Activated T-cell treated with anti-CD3 and anti-CD28 coated beads, Interleukin-2, amount 50 U/mL, for 24 hours (primary cell): ENCODE measurements at places on chromosomes 3 and 15.

- DNase-seq = no peak
These were observed 75.8 kb downstream of the STXBP5L start for GRCh38 chr3:120983841-120984240.

DNA sequence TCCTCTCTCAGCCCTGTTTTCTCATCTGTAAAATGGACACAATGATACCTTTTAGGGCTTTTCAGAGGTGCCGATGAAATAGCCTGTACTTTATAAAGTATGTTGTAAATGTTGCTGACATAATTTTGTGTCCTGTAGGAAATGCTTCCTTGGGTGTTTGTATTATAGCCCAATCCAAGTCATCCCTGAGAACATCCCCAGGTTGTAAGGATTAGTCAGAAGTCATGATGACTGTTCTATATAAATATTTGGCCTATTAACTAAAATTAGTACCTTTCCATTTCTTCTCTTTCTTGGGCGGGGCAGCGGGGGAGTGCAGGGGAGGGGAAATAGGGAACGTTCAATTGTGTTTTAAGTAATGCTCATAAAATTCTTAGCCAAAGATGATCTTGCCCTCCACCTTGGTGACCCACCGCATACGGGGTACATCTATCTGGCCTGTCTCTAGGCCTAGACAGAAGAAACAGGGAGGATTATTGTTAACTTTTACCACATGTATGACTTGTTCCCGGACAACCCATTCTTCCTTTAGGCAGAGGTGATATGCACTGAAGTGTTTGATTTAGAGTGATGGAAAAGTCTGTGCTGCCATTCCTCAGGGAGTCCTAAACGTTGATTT is 120.7 kb downstream of the VGLL4 start:
- no peak for DNase-seq

DNA sequence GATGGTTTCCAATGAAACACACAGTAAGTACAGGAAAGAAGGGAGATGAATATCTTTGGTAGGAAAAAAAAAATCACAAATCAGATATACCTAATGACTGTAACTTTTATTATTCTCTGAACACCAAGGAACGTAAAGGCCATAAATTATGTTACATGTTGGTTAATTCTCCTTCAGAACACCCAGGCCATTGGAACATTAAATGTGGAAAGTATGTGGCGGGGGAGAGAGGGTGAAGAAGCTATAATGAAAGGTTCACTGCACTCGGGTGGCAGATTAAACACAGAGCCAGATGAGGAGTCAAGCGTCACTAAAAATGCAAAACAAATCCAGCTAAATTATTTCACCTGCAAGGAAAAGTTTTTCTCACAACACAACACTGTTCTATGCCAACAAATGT is 193.8 kb downstream of the FHIT start:
- DNase-seq = no peak

DNA sequence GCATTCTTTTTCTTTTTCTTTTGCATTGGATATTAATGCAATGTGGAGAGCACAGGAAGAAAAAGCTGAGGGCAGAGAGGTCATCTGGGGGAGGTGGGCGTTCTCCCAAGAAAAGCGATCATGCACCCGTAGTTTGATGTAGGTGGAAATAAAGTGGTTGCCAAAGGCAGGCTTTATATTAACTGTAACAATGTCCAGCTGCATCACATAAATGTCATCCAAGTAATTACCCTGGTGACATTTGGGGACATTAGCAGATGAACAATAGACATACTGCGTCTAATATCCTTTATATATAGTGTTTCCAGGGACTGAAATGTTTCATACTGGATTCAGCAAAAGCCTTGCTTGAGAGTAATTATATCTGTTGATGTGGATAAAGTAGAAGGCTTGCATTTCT is 135.5 kb downstream of the CNTN6 start:
- no peak for DNase-seq

- no peak for DNase-seq
These were observed 493.0 kb upstream of the TBL1XR1 start for GRCh38 chr3:177690306-177690705.

- DNase-seq = no peak
These were observed 21.2 kb upstream of the LMOD3 start for GRCh38 chr3:69143612-69144011.

GRCh38 chr3:52838561-52839267 is 3.9 kb upstream of the MUSTN1 start:
- no peak for DNase-seq

- DNase-seq = no peak
These were observed 910.7 kb downstream of the TBL1XR1 start for GRCh38 chr3:176286476-176287085.

GRCh38 chr3:134235577-134236076 is 15.0 kb downstream of the RYK start:
- no peak for DNase-seq

- no peak for DNase-seq
These were observed 7.1 kb downstream of the DHX36 start for GRCh38 chr3:154316974-154317767.

GRCh38 chr3:73781541-73781940 is 156.8 kb upstream of the PDZRN3 start:
- no peak for DNase-seq

DNA sequence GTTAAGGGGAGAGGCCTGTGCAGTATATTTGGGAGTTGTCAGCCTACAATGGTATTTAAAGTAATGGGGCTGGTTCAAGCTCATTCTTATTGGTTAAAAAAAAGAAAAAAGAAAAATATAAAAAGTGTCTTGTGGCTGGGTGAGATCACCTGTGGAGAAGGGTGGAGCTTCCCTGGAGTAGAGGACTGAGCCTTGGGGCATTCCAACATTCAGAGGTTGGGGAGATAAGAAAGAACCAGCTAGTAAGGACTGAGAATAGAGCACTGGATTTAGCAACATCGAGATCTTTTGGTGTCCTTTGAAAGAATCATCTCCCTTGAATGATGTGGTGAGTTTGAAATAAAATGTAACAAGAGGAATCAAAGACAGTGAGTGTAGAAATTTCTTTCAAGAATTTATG is 5.2 kb downstream of the SLC49A4 start:
- no peak for DNase-seq
